ENCODE measurements at places on chromosomes 6 and 20.

GRCh38 chr6:12538881-12539357 lies 177.6 kb upstream of the PHACTR1 start:
- no peak for DNase-seq

DNA sequence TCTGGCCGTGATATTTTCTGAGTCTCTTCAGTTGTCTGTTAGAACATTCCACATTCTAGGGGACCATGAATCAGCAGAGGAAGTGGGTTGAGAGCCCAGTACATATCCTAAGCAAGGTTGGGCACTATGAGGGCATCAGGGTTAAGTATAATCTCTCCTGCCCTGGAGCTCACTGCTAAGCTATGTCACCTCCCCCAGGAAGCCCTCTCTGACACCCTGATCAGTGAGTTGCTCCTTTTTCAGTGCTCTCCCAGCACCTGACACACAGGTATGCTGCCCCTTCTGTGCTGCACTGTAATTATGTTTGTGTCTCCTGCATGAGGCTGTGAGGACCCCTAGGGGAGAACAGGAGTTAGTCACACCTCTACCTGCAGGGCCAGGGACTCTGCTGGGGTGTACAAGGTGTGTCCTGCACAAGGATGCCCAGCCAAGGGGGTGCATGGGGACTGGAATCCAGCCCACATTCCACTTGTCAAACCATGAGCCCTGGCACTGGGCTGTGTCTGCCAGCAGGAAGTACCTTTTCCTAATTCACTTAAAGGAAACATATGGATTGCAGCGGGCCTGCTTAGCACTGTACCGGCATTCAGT lies 3.9 kb downstream of the RAB44 start:
- DNase-seq, result no peak

DNA sequence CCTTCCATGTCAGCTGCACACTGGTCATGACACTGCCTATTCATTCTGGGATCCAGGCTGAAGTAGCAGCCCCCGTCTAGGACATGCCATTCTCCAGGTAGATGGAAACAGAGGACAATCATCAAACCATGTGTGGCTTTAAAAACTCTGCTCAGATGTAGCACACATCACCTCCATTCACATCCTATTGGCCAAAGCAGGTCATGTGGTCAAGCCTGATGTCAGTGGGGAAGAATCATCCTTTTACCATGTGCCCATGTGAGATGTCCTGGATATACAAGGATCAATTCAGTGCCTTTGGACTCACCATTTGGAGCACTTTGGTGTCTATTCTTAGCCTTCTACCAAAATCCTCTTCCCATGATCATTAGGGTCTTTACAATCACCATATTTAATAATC lies 99.5 kb downstream of the CDC5L start:
- DNase-seq, result no peak

DNA sequence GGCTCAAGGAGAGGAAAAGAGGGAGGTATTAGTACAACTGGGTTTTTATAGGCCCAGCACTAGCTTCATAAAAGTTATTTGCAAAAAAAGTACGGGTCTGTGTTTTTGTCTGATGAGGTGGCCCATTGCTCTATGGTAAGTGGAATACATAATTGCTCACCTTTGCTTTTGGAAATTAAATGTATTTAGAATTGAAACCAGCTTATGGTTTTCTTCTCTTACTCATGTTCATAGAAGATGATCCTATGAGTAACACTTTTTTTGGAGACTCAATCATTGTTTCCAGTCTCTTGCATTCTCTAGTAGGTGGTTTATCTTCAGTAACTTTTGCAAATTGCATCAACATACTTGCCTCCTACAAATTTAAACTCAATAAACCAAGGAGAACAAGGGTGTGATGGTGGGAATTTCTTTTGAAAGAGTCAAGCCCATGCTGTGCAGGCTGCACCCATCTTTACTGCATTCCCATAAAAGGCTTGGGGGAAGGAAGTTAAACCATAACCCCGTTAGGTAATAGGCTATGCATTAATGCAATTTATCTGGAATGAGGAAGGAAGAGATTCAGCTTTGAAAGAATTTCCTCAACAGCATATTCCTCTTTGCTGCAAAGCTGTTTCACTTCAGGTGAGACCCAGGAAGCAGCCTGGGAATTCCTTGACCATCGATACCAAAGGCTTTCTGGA lies 48.5 kb upstream of the EDN1 start:
- DNase-seq, result no peak

- DNase-seq, result no peak
Observed at GRCh38 chr6:116019428-116019827, 41.3 kb downstream of the FRK start.

DNA sequence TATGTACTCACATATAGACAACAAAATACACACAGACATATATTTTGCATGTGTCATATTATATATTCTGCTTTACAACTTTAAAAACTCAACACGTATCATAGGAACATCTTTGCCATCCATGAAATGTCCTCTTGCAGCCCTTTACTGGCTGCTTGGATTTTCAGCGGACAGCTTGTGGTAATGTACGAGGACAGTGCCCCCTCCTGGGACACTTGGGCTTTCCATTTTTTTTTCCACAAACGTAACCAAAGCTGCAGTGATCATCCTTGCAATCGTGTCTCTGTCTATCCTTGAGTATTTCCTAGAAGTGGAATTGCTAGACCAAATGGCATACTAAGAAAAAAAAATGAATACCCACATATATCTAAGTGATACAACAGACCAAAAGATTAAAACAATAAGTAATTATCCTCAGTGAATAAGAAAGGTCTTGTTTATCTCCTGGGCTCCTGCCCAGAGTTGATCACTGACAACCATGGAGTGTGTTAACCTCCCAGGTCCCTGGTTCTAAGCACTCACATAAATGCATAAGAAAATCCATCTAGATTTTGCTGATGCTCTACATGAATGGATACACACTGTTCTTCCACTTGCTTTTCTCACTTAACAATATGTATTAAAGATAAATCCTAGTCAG lies 18.1 kb downstream of the BPI start:
- no peak for DNase-seq

- no peak for DNase-seq
Observed at GRCh38 chr6:142884214-142885035, 60.6 kb downstream of the HIVEP2 start.
